ENCODE measurements at places on chromosomes 12 and 14.

GRCh38 chr14:48575772-48576171, 900.4 kb upstream of the MDGA2 start:
- no peak for DNase-seq

GRCh38 chr14:94622653-94623421, 10.6 kb downstream of the SERPINA3 start:
- no peak for DNase-seq

- no peak for DNase-seq
Measured at GRCh38 chr12:113285679-113286610, 49.0 kb downstream of the SLC8B1 start.

DNA sequence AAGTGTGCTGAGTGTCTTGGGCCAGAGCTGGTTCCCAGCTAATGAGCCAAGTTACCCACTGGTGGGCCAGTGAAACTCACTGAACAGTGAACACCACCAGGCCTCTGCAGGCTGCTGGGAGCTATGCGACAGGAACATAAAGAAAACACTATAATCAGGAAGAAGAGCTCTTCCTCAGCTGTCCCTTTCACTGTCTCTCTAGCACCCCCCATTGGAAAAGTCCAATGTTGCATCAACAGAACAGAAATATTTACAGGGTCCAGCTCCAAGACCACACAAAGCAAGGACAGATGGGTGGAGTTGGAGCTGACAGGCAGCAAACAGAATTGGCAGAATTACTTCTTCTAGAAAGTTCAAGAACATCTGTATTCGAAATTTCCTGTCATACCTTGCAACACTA, 903.6 kb upstream of the TMEM132C start:
- DNase-seq = no peak

GRCh38 chr14:91509083-91509877, 830 bp downstream of the PPP4R3A start:
- peak; percentile 75 for DNase-seq

DNA sequence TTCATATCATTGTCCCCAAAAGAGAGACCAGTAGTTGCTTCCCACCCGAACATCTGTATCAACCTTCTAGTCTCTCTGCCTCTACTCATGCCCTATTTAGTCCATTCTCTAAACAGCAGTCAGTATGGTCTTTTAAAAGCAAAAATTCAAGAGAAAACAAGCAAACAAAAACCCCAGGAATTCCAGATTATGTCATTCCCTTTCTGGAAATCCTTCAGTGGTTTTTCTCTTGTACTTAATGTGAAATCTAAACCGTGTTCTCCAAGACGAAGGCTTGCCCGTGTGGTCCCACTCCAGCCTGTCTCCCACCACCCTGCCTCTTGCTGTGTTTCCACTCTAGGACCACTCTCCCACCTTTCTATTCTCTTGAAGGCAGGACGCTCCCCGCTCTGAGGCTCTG, 90.8 kb downstream of the TMEM30B start:
- DNase-seq = no peak

GRCh38 chr14:55901291-55901690, 216.9 kb upstream of the PELI2 start:
- no peak for DNase-seq

GRCh38 chr12:120466560-120467315, 2.8 kb downstream of the SRSF9 start:
- peak; percentile 48 for DNase-seq

DNA sequence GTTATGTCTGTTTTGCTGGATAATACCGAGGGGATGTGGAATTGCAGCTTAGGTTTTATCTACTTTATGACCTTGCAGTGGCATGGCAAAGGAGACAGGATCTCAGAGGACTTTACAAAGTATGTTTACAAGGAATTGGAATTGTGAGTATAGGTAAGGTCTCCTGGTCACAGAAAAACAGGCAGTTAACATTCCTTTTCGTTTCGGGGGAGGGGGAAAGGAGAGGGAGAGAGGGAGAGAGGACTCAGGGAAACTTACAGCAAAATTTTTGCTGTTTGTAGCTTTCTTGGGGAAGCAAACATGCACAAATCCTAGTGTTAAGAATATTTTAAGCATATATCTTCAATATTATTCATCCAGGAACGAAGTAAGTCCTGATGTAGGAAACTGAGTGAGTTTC, 590.5 kb upstream of the LRFN5 start:
- no peak for DNase-seq

- no peak for DNase-seq
Measured at GRCh38 chr12:65282840-65283239, 4.4 kb downstream of the MSRB3 start.

DNA sequence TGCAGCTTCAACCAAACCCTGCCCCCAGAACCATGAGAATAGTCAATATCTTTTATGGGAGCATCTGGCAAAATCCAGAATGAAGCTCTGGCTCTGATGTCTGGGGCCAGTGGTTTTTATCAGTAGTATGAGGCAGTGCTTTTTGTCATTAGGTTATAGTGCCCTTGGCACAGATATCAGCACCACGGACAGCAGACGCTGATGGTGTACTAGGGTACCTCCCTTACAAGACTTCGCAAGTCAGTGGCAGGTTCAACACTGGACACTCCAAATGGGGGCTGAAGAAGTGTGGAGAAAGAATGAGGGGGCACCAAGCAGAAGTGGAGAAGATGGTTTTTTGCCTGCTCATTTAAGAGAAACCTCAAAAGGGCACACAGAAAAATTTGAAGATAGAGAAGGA, 68.2 kb upstream of the E2F7 start:
- no peak for DNase-seq

GRCh38 chr12:4282892-4283511, 9.4 kb downstream of the CCND2 start:
- DNase-seq = no peak

- peak; percentile 27 for DNase-seq
Measured at GRCh38 chr12:25864306-25865276, 93.9 kb upstream of the RASSF8 start.

DNA sequence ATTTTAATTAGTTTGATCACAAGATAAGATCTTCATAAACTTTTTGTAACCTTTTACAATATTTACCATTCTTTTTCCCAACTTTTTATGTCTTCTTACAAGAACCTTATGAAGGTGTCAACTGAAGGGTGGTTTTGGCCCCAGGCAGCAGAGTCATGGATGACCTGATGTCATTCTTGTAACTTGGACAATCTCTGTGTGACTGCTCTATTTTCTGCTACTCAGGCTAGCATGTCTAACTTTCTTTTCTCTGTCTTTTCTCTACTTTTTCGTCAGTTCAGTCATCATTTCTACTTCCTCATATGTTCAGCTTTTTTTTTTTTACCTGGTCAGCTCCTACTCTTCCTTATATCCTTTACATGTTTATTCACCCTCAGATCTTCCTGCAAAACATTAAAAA, 150.7 kb upstream of the PTPRQ start:
- no peak for DNase-seq

GRCh38 chr14:35533357-35534207, at the start of gene INSM2:
TSS of gene INSM2 (plus strand) at chr14:35534164. CDS start at chr14:35534253, 89 bp downstream.
- peak; percentile 95 for DNase-seq

GRCh38 chr14:66944872-66945271, 244.4 kb upstream of the GARIN2 start:
- no peak for DNase-seq

DNA sequence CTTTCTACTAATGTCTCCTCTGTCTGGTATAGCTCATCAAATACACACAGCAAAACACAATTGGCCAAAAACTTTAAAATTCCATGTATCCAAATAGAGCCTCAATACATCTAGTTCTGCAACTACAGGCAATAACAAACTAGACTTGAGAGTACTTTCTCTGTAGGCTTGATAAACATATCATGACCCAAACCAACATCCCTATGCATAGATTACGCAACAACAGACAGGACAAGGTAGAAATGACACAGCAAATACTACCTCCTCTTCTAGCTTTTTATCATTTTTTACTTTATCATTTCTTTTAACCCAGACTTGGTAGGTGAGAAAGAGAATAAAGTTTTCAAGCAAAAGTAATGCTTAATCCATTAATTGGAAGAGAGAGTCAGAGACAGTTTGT, 41.8 kb downstream of the EML5 start:
- DNase-seq = no peak

DNA sequence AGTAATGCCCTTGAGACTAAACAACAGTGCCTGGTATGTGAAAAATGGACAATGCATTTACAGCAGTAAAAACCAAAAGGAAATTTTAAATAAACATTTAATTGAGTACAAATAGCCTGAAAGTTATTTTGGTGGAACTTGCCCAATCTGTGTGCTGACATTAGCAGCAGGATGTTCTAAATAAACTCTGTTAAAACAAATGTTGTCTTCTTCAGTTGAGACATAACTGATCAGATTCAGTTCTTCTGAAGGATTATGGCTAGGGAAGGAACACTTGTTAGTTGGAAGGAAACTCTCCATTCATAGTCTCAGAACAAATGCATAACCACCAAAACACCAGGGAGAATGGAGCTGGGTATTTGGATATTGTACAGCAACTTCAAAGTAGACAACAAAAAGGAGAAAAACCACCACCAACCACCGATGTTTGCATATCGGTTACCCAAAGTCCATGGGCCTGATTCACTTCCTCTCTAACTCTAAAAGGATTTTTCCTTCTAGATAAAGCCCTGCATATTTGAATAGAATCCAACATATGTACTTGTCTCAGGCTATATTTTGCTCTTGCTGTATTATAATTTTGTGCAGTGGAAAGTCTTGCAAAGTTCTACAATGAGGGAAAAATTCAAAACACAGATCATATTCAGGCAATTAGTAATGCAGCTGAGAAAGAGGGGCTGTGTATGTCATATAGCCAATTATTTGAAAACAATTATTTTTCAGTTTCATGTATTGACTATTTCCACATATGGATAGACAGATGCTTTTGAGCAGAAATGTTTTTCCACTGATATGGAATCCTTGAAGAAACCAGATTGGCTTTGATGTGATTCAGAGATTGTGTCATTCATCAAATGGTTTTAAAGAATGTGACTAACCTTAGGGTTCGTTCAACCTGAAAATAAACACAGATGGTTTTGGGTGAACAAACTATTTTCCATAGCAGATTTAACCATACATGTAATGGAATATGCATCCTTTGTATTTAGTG, 152.2 kb upstream of the BMP4 start:
- DNase-seq = no peak

DNA sequence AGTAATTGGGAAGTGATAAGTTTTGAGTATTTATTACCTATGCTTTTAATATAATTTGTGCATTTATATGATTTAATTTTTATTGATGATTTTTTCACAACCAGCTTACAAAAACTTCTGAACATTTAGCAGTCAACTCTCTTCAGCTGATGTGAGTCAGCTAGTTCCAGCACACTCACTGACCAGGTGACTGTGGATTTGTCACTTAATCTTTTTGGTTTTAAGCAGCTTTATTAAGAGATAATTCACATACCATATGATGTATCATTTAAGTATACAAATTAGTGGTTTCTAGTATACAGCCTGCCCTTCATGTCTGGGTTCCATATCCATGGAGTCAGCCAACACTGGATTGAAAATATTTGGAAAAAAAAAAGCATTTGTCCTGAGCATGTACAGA, 103.5 kb downstream of the SYNE2 start:
- no peak for DNase-seq

GRCh38 chr14:91911474-91912032, 35.9 kb downstream of the FBLN5 start:
- peak; percentile 36 for DNase-seq

DNA sequence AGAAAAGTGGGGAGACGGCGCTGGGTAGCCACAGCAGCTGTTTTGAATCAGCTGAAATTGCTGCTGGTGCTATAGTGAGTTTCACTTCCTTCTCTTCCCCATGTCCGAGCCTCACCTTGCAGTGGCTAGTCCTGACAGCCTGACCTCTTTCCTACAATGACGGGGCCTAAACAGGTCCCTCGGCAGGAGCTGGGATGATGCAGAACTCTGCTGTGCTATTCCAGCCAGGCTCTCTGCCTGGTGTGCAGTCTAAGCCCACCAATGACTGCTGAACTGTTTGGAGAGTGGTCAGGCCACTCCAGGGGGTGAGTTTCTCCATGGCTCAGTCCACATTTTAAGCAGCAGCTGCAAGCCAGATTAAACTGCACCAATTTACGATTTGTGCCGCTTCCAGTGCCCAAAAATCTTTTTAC, 207.3 kb downstream of the TTC7B start:
- DNase-seq = no peak

- no peak for DNase-seq
Measured at GRCh38 chr14:102095871-102096568, 9.2 kb upstream of the HSP90AA1 start.

DNA sequence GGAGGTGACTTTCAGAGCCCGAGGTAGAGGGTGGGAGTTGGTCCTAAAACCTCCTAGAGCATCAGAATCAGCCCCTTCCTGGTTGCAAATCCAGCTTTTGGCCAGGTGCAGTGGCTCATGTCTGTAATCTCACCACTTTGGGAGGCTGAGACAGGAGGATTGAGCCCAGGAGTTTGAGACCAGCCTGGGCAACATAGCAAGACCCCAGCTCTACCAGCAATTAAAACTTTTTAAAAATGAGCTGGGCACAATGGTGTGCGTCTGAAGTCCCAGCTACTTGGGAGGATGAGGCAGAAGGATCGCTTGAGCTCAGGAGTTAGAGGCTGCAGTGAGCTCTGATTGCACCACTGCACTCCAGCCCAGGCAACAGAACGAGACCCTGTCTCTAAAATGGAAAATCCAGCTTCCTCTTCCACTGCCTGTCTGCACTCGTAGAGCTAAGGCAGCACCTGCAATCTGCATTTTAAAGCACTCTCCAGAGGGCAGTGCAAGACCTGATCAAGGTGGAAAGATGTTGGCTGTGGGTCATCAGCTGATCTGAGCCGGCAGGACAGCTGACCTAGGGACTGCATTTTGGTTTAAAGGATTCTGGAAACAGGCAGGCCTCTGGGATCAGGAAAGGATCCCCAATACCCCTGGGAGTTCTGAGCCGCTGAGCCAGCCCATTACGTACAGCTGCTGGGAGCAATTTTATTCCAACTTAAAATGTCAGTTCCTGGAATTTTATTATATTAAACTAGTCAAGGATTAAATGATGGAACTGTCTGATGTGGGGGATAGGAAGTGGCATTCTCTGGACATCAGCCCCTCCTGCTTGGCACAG, 1.8 kb upstream of the TESC start:
- peak; percentile 68 for DNase-seq

- peak; percentile 70 for DNase-seq
Measured at GRCh38 chr14:105294142-105294597, 6.6 kb downstream of the BRF1 start.
